Liver (tissue), 10 donors: ENCODE measurements at places on chromosomes 2 and 18. TPM values are rescaled to one million over a fixed set of nuclear protein-coding genes. Genes with fewer than 3 reads are reported as not detected.

- H3K27ac ChIP-seq, result no peak overlapping the region
- H3K36me3 ChIP-seq, result no peaks in the 10 kb centered on the region
- no peaks in the 10 kb centered on the region for H3K4me1 ChIP-seq
- DNase-seq, result no peak
- no peaks in the 10 kb centered on the region for H3K27me3 ChIP-seq
Measured at GRCh38 chr18:45201489-45201888, 413.8 kb upstream of the SLC14A2 start.

- H3K27ac ChIP-seq, result peak overlapping the region; percentile 44
- no peak overlapping the region for H3K4me3 ChIP-seq
- no peaks in the 10 kb centered on the region for H3K36me3 ChIP-seq
- no peak for DNase-seq
- peaks cover 12% of the 10 kb centered on the region for H3K4me1 ChIP-seq
- H3K27me3 ChIP-seq, result no peaks in the 10 kb centered on the region
Measured at GRCh38 chr2:177888581-177888980, 184.0 kb downstream of the PDE11A start.

DNA sequence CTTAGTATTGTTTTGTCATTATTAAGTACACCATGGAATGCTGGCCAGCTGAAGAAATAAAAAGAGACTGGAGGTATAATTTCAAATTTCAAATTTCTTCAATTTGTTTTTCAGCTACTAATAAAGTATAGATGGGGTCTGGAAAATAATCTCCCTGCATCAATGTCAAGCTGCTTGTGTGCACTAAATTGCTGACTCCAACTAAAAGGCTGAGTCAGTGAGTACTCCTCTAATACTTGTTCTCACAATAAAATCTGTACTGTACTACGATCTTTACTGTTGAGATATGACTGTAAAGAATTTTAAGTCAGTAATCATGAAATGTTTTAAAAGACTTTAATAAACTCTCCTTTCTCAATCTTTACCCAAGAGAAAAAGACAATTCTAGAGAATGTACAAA is 131.9 kb downstream of the SATB2 start:
- H3K4me3 ChIP-seq, result no peak overlapping the region
- no peaks in the 10 kb centered on the region for H3K36me3 ChIP-seq
- H3K27me3 ChIP-seq, result no peaks in the 10 kb centered on the region
- no peak for DNase-seq

DNA sequence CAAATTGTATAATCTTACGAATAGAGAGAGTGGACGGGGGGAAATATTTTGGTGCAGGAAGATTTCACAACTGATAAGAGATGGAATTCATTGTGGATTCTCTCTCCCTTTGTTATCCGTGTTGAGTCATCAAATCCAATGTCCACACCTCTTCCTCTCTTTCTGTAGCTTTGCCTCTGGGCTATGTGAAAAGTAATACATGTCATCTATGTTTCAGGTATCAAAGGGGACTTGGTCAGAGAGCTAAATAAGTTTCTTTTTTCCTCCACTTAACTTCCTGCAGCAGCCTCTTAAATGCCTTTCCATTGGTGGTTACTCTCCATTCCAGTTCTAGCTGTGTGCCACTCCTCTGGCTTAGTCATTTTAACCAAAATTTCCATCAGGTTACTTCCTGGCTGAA is 169.3 kb upstream of the NXPH2 start:
- no peak overlapping the region for H3K27ac ChIP-seq
- no peaks in the 10 kb centered on the region for H3K36me3 ChIP-seq
- peaks cover 3% of the 10 kb centered on the region for H3K27me3 ChIP-seq
- no peak overlapping the region for H3K4me3 ChIP-seq
- no peak for DNase-seq
- H3K4me1 ChIP-seq, result no peaks in the 10 kb centered on the region

DNA sequence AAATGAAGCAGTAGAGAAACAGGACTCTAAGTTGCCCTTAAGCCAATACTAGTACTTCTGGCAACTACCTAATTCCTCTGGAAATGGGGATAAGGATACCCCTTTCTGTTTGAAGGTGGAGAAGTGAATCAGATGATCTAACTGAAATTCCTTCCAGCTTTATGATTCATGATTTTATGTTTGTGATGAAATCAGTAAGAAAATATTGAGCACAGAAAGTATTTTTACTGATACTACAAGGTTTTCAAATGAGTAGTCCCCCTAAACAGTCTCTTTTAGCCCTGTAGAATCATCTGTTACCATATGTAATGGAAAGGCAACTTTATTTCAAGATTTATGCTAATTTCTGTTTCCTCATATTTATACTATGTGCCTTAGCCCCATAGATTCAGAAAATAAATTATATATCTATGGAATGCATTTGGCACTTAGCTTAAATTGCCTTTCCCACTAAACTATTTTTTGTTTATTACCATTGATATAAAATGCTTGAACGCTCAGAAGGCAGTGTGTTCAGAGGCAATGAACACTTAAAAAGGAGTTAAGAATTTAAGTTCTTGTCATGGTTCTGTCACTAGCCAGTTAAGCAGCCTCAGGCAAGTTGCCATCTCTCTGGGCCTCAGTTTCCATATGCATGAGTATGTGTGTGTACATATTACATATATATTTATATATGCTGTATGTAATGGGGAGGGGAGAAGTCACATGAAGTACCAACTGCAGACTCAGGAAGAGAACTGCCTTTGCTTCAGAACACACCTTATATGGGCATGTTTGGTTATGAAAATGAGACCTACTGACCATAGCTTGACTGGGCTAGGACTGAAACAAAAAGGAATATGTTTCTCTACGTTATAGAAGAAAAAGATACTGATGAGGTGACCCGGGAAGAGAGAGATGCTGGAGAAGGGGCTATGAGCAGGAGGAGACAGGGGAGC is 97.7 kb downstream of the CDC42EP3 start:
- no peak for DNase-seq
- no peaks in the 10 kb centered on the region for H3K36me3 ChIP-seq
- no peak overlapping the region for H3K27ac ChIP-seq
- no peaks in the 10 kb centered on the region for H3K27me3 ChIP-seq

DNA sequence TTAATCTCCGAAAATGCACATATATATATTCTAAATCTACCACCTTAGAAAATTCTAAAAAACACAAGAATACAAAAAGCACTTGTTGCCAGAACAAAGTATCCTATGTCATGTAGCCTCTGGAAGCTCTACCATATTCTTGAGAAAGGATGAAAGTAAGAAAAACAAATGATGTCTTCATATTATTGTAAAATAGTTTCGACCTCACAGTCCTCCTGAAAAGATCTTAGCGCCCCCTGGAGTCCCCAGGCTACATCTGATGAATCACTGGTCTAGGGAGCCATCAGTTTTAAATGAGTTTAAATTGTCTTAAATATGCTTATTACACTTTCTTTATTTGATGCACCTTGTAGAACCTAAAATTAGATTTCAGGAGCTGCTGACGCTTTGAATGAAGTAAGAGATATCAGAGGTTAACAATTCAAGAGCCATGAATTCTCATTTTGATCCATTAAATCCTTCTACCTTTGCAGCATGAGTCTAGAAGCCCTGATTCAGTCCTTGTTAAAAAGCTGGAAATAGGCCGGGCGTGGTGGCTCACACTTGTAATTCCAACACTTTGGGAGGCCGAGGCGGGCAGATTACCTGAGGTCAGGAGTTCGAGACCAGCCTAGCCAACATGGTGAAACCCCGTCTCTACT is 138.8 kb downstream of the MCFD2 start:
- no peak overlapping the region for H3K4me3 ChIP-seq
- no peaks in the 10 kb centered on the region for H3K36me3 ChIP-seq
- no peaks in the 10 kb centered on the region for H3K27me3 ChIP-seq
- no peaks in the 10 kb centered on the region for H3K4me1 ChIP-seq

DNA sequence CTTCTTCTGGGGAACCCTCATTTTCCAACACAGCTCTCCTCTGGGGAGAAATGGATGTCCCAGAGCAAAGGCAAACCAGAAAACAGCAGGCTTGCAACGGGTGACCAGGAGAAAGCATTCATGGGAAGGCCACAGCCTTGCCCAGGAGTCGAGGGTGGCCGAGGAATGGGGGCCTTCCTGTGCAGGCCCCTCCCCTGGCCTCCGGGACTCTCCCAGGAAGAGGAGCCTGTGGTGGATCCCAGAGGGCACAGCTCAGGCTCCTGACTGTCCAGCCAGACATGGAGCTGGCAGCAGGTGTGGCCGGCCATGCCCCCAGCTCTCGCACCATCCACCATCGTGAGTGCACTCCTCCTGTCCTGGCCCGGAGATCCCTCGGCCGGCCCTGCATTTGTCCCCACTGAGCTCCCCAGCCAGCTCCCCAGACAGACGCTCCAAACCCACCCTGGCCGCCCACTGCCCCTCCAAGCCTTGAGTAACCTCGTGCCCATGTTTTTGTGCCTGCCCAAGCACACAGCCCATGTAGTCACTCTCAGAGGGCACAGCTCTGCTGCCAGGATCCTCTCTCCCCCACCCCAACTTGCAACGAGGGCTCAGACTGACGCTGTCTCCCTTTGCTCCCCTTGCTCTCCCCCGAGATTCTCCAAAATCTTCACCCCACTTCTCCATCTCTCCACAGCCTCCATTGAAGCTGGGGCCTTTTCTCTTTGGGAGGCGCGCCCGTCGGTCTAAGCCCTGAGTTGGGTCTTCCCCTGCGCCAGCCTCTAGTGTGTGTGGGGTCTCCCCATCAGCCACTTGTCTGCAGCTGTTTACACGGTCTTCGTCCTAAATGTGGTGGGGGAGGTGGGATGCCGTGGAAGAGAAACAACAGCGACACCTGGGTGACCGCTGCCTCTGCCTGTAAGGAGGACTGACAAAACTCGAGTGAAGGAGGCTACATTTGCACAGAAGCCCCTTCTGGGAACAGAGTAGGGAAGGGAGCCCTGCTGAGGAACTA is 9.8 kb downstream of the PRLH start:
- H3K27me3 ChIP-seq, result no peaks in the 10 kb centered on the region
- DNase-seq, result no peak
- H3K4me1 ChIP-seq, result peaks cover 6% of the 10 kb centered on the region
- H3K36me3 ChIP-seq, result peaks cover 9% of the 10 kb centered on the region
- no peak overlapping the region for H3K4me3 ChIP-seq
- H3K27ac ChIP-seq, result no peak overlapping the region

- H3K4me3 ChIP-seq, result no peak overlapping the region
- no peaks in the 10 kb centered on the region for H3K27me3 ChIP-seq
- peak overlapping the region; percentile 15 for H3K27ac ChIP-seq
Measured at GRCh38 chr2:11750422-11750821, 4.0 kb downstream of the LPIN1 start.

GRCh38 chr2:26846334-26847306 is 1.3 kb upstream of the DPYSL5 start:
- peaks cover 16% of the 10 kb centered on the region for H3K4me1 ChIP-seq
- no peak overlapping the region for H3K27ac ChIP-seq
- no peak overlapping the region for H3K4me3 ChIP-seq
- H3K36me3 ChIP-seq, result no peaks in the 10 kb centered on the region
- H3K27me3 ChIP-seq, result peaks cover 19% of the 10 kb centered on the region
- peak; percentile 55 for DNase-seq

- no peaks in the 10 kb centered on the region for H3K36me3 ChIP-seq
- no peaks in the 10 kb centered on the region for H3K4me1 ChIP-seq
- no peak overlapping the region for H3K4me3 ChIP-seq
- no peaks in the 10 kb centered on the region for H3K27me3 ChIP-seq
- no peak overlapping the region for H3K27ac ChIP-seq
Measured at GRCh38 chr2:62158444-62159121, 37.3 kb upstream of the B3GNT2 start.

- no peaks in the 10 kb centered on the region for H3K27me3 ChIP-seq
- no peak overlapping the region for H3K4me3 ChIP-seq
- H3K27ac ChIP-seq, result no peak overlapping the region
- no peak for DNase-seq
- no peaks in the 10 kb centered on the region for H3K36me3 ChIP-seq
Measured at GRCh38 chr2:45380131-45380836, 230.8 kb downstream of the SRBD1 start.

DNA sequence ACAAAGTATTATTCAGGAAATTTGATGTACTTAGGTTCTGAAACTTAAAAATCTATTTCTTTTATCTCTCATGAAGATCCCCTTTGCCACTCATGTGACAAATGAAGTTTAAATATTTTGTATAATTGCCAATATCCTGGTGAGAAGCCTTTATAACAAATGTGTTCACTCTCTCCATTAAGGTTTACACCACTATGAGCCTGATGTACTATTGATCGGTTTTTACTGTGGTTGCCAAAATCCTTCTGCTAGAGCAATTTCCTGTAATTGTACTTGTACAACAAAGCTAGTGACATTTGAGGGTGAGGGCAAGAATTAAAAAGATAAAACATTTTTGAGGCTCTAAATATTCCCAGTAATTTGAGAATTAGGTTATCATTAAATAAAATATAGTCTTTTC is 222.3 kb upstream of the CDH19 start:
- no peak overlapping the region for H3K27ac ChIP-seq
- DNase-seq, result no peak
- H3K4me3 ChIP-seq, result no peak overlapping the region
- no peaks in the 10 kb centered on the region for H3K27me3 ChIP-seq
- H3K4me1 ChIP-seq, result no peaks in the 10 kb centered on the region

- peaks cover 35% of the 10 kb centered on the region for H3K4me1 ChIP-seq
- no peaks in the 10 kb centered on the region for H3K27me3 ChIP-seq
- peaks cover under 1% of the 10 kb centered on the region for H3K36me3 ChIP-seq
- peak overlapping the region; percentile 87 for H3K4me3 ChIP-seq
- H3K27ac ChIP-seq, result peak overlapping the region; percentile 98
Measured at GRCh38 chr2:3517948-3518495, 1.3 kb downstream of the ADI1 start.

GRCh38 chr2:169509298-169509885 is at the start of gene KLHL41:
KLHL41 (plus strand) TSS chr2:169509702; CDS start chr2:169509779, 77 bp downstream.
- H3K4me1 ChIP-seq, result no peaks in the 10 kb centered on the region
- no peaks in the 10 kb centered on the region for H3K27me3 ChIP-seq
- no peak for DNase-seq
- H3K4me3 ChIP-seq, result no peak within 1 kb of the TSS
- no peak within 1 kb of the TSS for H3K27ac ChIP-seq

GRCh38 chr2:10709290-10709939 is 12.0 kb upstream of the ATP6V1C2 start:
- H3K27ac ChIP-seq, result no peak overlapping the region
- H3K27me3 ChIP-seq, result no peaks in the 10 kb centered on the region

GRCh38 chr18:26074246-26074645 is 16.2 kb downstream of the SS18 start:
- no peak overlapping the region for H3K4me3 ChIP-seq
- H3K27ac ChIP-seq, result no peak overlapping the region
- peaks cover 36% of the 10 kb centered on the region for H3K36me3 ChIP-seq
- H3K27me3 ChIP-seq, result no peaks in the 10 kb centered on the region
- DNase-seq, result no peak

- DNase-seq, result no peak
- H3K4me3 ChIP-seq, result no peak overlapping the region
- H3K27ac ChIP-seq, result no peak overlapping the region
- no peaks in the 10 kb centered on the region for H3K27me3 ChIP-seq
Measured at GRCh38 chr2:36650031-36650829, 46.3 kb upstream of the VIT start.

GRCh38 chr2:169363560-169364150 is 1.3 kb upstream of the LRP2 start:
- H3K4me3 ChIP-seq, result peak overlapping the region; percentile 95
- peak overlapping the region; percentile 70 for H3K27ac ChIP-seq
- DNase-seq, result no peak
- H3K27me3 ChIP-seq, result no peaks in the 10 kb centered on the region

- no peak overlapping the region for H3K4me3 ChIP-seq
- no peaks in the 10 kb centered on the region for H3K36me3 ChIP-seq
- no peaks in the 10 kb centered on the region for H3K4me1 ChIP-seq
- H3K27me3 ChIP-seq, result no peaks in the 10 kb centered on the region
- H3K27ac ChIP-seq, result no peak overlapping the region
Measured at GRCh38 chr2:217465100-217465499, 537.7 kb downstream of the TNS1 start.

The SCTR gene
- polyA plus RNA-seq, result 0.31 TPM

The UGT1A5 gene
- 0.14 TPM for polyA plus RNA-seq

The CIB4 gene
- polyA plus RNA-seq, result not detected

The IL1RL1 gene
- 5.2 TPM for polyA plus RNA-seq

The AQP12B gene
- not detected for polyA plus RNA-seq

The SERPINB10 gene
- not detected for polyA plus RNA-seq

The SKA1 gene
- 0.24 TPM for polyA plus RNA-seq

The SDC1 gene
- polyA plus RNA-seq, result 124 TPM

The REG1B gene
- not detected for polyA plus RNA-seq

The ANKRD30BL gene
- polyA plus RNA-seq, result not detected
